ENCODE measurements at places on chromosomes 4 and X.

- DNase-seq: no peak
Measured at GRCh38 chr4:26484032-26484515, 6.2 kb downstream of the CCKAR start.

GRCh38 chr4:175034986-175035705 lies 117.0 kb downstream of the ADAM29 start:
- no peak for DNase-seq

DNA sequence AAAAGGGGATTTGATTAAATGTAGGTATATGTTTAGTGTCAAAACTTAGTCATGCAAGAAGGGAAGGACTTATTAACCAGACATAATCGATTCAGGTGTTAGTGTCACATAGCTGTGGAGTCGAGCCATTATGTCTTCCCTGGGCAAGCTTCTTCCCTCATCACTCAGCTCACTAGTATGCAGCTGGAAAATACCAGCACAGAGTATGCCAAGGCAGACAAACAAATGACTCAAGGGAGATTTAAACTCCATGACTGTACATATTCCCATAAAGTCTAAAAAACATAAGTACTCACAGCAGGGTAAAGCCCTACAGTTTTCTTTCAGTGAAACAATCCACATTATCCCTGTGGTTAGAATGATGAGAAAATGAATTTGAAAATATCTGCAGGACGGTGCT lies 304.5 kb downstream of the CBLL2 start:
- DNase-seq: no peak

- DNase-seq: no peak
Measured at GRCh38 chrX:12984603-12985319, 9.9 kb downstream of the TMSB4X start.

- no peak for DNase-seq
Measured at GRCh38 chrX:49089553-49089952, 9.9 kb upstream of the WDR45 start.

DNA sequence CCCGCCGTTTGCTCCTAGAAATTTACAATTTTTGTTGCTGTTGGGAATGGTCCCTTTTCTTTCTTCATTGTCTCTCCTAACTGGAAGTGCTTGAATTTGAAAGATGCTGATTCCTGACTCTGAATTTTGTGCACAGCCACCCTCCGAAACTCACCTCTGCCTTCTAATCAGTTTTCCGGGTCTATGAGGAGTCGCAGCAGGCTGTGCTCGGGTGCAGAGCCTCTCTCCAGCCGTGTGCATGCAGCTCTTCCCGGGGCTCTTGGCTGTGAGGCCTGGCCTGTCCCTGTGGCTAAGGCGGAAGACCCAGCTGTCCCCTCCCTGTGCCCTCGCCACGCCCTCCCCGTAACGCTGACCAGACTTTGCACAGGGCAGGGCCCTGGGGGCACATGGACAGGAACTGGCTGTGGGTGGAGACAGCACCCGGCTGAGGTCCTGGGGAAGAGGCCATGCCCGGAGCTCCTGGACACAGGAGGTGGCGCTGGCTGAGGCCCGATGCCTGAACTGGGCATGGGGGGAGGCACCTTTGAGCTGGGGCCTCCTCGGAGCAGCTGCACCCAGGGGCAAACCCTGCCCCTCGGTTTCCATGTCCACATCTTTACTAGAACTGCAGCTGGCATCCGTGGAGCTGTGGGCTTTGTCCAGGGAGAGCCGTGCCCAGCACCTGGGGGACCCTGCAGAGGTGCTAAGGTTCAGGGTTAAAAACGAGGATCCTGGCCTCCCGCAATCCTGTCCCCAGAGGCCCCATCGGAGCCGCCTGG lies 32.6 kb upstream of the SPON2 start:
- DNase-seq: peak; percentile 9

DNA sequence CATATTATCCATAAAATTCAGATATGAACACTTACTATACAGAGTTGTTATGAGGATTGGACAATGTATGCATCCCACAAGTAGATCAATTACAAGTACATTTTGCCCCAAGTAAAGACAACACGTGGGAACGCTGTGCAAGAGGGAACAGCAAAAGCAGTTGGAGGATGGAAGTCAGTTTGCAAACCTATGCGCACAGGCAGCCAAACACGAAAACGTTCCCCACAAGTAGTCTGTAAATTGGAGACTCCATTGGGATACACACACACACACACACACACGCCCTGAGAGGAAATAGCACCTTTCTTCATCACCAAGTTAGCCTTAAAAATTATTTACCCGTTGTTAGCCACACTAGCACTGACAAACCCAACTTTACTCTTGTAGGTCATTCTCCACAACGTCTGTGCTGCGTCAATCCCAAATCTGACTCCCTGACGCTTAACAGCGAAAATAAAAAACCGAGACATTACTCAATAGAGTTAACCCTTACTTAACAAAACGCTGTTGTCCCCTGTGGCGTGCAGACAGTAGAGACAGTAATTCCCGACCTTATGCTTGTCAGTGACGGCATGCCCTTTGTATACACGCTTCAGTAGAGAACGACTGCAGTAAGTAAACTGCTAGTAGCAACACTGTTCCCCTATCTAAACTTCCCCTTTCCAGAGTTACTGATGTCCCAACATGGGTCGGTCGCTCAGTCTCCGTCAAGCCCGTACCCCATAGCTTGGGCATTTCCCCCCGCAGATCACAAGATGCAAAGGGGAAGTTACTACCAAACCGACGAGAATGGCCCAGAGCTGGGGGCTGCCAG lies 730 bp downstream of the MANBA start:
- DNase-seq: no peak

DNA sequence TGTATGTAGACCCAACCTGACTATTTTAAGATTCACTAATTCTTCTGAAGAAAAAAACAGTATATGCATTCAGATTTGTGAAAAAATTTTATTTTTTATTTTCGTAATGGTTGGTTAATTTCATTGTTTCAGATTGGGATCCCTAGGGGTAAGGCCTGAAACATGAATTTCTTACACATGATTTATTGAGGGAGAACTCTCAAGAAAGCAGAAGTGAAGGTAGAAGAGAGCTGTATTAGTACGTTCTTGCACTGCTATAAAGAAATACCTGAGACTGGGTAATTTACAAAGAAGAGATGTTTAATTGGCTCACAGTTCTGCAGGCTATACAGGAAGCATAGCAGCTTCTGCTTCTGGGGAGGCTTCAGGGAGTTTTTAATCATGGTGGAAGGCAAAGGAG lies 611.9 kb upstream of the TECRL start:
- no peak for DNase-seq

DNA sequence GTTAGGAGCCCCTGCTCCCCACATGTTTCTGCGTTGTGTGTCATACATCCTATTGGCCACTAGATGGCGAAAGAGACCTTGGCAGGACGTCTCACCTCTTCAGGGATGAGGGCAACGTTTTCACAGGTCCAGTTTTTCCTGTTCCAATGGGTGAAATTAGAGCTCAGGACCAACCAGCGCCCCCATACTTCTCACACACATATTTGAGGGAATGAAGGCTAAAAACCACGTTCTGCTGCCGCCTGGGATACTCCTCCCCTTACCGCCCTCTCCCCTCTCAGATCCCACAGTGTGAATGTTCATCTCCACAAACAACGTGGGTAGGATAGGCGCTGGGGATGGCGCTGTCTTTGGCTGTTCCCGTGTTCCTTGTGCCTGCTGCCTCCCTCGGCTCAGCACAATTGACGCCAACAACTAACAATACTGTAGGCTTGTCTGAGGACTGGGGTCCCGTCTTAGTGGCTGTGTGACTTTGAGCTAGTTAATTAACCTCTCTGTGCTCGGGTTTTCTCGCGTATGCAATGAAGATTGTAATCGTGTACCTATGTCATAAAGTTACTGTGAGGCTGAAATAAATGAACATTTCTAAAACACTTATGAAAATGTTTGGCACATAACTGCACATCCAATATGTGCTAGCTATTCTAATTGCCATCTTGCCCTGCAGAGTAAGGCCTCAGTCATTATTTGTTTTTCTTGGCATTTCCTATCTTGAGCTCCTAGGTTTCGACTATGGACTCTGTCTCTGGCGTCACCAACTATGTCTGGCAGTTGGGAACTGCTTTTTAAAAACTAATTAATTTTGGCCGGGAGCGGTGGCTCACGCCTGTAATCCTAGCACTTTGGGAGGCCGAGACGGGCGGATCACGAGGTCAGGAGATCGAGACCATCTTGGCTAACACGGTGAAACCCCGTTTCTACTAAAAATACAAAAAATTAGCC lies 181.3 kb upstream of the STK26 start:
- DNase-seq: peak; percentile 40

DNA sequence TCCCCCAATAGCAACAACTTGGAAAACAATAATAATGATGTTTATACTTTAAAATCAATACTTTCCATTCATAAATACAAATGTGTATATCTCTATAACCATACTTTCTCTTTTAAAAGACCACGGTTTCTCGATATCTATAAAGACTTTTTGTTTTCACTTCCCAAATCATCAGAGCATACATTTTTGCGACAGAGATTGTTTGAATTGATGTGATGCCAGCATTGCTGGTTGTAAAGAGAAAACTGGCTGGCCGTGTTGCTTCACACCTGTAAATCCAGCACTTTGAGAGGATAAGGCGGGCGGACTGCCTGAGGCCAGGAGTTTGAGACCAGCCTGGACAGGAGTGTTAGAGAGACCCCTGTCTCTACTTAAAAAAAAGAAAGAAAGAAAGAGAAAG lies 77.6 kb upstream of the ZNF518B start:
- DNase-seq: no peak
